ENCODE measurements at places on chromosomes 11 and 22.

- no peak for DNase-seq
These were observed 126.5 kb downstream of the VPREB1 start for GRCh38 chr22:22371031-22371541.

DNA sequence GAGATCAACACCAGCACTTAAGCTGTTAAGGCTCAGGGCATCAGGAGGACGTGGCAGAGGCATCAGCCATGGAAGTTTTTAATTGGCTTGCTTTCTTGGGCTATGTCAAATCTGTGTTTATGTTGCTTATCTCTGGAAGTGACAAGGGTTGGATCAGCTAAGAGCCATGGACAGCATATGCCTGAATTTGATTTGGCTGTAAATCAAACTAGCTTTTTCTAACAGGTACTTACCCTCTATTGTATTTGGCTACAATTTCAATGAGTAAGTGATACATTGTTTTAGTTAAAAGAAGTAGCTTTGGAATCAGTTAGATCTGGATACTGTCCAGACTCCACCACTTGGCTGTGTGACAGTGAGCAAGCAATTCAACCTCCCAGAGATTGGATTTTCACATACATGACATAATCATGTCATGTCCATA lies 936.6 kb downstream of the OPCML start:
- no peak for DNase-seq

DNA sequence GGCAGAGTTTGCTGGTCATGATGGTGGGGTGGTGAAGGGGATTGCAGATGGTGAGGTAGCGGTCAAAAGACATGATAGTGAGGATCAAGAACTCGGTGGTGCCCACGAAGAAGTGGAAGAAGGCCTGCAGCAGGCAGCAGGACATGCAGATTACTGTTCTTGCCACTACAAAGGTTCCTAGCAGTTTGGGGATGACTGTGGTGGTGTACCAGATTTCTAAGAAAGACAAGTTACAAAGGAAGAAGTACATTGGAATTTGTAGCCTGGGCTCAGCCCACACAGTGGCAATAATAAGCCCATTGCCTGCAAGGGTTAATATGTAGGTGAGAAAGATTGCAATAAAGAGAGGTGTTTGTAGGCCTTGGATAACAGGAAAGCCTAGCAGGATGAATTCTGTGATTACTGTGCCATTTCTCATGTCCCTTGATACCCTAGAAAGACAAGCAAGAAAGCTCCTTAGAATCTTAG lies at the start of gene OR6X1:
OR6X1 (minus strand) TSS at position 418 of the 468 bp plus-strand sequence; CDS start at position 418, 0 bp downstream.
- DNase-seq, result no peak

- no peak for DNase-seq
These were observed 358 bp downstream of the OR52H1 start for GRCh38 chr11:5547982-5548381.

DNA sequence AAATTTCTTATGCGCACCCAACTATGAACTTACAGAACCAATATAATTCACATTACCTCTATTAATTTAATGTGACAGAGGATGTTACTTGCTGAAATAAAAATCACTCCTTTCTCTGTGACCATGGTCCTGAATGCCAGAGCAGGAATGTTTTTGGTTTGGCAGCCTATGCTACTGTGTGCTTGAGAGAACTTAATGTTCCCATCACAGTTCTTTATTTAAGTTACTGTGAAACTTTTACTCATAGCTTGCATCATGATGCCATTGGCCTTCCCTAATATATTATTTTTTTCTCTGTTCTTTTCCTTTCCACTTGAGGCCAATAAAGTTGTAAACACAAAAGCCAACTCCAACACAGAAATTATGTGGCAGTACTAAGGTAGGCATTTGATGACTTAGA lies 142.2 kb downstream of the FAM76B start:
- DNase-seq, result no peak

DNA sequence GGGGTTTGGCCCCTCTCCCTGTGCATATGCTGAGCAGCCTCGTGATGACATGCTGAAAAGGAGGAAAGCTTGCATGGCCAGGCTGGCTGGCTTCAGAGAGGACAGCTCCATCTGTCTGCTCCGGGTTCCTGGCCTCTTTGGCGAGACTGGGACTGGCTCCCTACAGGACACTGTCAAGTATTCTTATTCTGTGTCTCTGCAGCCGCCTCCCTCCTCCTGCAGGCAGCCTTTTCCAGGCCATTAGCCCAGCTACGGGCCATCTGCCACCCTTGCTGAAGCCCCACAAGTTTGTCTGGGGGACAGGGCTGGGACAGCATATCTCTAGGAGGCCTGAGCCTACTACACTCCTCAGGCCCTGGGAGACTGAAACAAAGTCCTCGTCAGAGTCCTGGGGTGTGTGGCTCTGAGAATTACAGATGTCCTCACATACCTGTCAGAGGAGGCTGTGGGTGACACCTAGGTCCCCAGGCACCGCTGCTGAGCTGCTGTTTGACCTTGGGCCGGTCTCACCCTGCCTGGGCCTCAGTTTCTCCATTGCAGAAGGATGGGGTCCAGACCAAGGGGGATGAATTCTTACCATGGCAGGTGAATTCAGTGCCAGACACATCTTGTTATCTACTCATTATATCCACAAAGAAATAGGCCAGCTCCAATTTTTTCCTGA lies 11.0 kb downstream of the MRGPRG start:
- no peak for DNase-seq

GRCh38 chr11:126518071-126518971 lies 162.8 kb downstream of the ST3GAL4 start:
- no peak for DNase-seq

- DNase-seq, result no peak
These were observed 77.0 kb downstream of the RPL27A start for GRCh38 chr11:8759634-8760033.

DNA sequence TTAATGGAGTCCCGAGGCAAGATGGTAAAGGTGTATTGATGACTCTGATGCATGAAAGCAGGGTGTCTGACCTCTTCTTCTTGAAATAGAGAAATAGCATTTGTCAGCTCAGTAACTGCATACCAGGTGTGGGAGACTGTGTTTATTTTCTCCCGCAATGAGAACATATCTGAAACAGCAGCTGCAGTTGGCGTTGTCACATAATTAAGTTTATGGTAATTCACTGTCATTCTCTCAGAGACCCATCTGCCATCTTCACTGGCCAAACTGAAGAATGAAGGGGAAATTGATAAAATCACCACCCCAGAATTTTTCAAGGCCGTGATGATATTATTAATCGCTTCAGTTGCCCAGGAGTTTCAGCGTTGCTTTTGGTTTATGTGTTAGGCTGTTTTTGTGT lies 20.1 kb upstream of the MCHR1 start:
- DNase-seq, result no peak

GRCh38 chr11:8561461-8561860 lies 32.6 kb downstream of the STK33 start:
- no peak for DNase-seq

GRCh38 chr11:92556431-92556830 lies 331.8 kb downstream of the FAT3 start:
- no peak for DNase-seq

- no peak for DNase-seq
These were observed 10.4 kb downstream of the PNPLA5 start for GRCh38 chr22:43881091-43882061.
